ENCODE measurements at places on chromosomes 6 and 20.

- no peak for DNase-seq
These were observed 24.8 kb upstream of the IGF2R start for GRCh38 chr6:159943968-159944598.

GRCh38 chr6:22784601-22785410, 215.4 kb downstream of the HDGFL1 start:
- peak; percentile 29 for DNase-seq

DNA sequence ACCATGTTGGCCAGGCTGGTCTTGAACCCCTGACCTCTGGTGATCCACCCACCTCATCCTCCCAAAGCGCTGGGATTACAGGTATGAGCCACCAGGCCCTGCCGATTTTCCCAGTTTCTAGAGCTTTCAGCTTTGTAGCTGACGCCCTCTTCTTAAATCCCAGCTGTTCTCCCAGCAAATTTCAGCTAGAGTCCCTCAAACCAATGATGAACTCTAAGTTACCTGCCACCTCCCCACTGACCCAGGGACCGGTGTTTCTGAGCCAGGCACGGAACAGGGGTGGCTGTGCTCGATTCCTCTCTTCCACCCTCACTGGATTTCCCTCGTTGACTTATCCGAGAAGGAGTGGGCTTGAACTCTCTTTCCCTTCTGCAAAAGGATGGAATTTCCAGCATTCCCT, 39.1 kb downstream of the SUN5 start:
- DNase-seq: no peak

DNA sequence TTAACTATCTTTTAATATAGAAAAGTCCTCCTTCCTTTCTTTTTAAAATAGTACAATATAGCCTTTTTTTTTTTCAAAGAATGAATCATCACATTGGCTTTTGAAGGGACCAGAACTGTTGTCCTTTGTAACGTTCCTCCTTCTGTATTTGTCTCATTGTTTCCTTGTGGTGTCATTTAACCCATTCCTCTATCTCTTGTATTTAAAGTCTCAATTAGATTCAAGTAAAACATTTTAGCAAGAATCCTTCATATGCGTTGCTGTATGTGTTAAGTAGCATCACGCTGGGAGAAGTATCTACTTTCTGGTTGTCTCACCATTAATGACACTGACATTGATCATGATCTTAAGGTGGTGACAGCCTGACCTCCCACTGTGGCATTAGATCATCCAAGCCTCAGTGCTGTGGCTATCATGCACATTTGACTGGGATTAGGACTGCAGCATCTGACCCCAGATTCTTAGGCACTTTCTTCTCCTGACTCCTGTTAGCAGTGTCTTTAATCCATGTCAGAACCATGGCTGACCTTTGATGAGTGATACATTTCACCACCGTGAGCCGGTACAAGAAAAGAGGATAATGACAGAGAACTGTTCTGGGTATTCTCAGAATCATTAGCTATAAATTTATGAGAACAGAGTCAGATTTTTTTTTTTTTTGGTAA, 67.5 kb upstream of the TFB1M start:
- DNase-seq: no peak

DNA sequence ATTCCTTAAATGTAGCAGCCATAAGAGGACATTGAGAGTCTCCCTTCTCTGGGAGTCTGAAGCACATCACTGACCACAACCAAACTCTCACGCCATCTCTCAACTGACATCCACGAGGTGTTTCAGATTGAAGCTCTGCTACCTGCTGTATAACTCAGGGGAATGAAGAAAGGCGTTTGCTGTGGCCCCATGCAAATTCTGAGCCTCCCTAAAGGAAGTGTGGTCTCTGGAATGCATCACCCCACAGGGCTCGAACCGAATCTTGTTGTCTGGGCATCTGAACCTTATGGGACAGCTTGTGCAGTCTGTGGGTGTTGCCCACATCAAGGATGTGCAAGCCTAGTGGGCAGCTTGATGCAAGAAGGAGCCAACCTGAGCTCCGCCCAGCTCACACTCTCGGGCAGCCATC, 10.9 kb downstream of the PMEPA1 start:
- DNase-seq: no peak

- no peak for DNase-seq
These were observed 36.4 kb upstream of the HLA-C start for GRCh38 chr6:31308050-31308844.

DNA sequence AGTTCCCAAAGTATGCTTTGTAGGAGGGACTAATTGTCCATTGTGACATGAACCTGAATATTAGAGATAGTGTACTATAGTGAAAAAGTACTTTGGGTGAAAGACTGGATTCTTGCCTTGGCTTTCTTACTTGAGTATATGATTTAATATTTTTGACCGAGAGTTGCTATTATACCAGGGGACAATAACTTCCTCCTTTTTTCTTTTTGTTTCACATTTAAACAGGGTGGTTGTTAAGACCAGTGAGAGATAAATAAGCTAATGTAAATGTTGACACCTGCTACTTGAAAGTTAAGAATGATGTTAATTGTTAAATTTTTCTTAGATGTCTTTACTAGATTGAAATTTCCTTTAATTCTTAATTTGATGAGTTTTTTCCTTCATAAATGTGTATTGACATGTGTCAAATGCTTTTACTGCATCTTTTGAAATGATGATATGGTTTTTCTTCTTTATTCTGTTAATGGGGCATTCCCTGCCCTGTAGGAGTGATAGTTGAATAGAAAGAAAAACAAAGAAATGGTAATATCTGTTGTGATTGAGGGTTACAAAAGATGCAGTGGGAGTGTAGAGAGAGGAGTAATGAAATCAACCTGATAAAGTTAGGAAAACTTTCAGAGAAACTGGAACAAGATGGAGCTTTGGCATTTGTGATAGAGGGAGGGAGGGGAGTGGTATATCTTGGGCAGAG, 48.4 kb downstream of the ZFAND3 start:
- DNase-seq: no peak

DNA sequence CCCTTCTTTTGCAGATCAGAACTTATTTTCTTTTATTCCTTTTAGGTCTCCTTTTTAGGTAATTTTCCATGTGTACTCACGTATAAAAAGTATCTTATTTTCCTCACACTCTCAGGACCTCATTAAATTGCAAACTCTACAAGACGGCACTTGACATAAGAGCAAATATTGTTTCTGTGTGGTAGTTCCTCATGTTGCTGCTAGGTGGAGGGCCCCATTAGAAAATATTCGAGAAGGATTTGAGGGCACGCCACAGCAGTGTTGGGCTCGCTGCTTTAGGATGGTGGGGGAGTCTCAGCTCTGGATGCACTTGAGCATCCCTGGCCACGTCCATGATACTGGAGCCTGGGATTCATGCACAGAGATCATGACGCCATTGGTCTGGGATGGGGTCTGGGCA, 64.9 kb upstream of the ZFP64 start:
- DNase-seq: no peak

DNA sequence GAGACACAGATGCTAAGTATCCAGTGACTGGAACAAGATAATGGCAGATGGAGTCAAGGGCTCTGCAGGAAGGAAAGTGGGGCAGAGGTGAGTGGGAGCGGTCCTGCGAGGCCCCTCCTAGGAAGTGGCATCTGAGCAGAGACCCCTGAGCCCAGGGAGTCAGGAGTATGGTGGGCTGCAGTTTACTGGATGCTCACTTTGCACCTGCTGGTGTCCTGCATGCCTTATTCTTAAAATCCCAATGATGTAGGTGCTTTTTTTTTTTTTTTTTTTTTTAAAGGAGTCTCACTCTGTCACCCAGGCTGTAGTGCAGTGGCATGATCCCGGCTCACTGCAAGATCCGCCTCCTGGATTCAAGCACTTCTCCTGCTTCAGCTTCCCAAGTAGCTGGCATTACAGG, 5.6 kb downstream of the CEBPB start:
- no peak for DNase-seq

DNA sequence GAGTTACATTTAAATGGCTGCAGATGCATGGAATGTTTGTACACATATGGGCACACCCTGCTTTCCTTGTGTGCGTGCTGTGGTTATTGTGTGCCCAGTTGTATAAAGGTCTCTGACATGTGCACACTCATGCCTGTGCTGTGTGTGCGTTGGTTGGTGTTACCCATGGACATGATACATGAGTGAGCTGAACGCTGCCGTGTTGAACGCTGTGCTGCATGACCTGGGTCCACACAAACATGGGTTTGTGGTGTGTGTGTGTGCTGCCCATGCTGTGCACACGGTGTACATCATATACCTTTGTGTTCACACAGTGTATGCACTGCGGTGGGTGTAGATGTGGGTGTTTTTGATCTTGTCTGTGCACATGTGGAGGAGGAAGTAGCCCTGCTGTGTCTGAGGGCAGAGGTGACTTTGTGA, 54.4 kb downstream of the TOX2 start:
- no peak for DNase-seq

- no peak for DNase-seq
These were observed 17.2 kb upstream of the DST start for GRCh38 chr6:56659721-56660380.

GRCh38 chr6:151436802-151437201, 15.1 kb downstream of the RMND1 start:
- no peak for DNase-seq

DNA sequence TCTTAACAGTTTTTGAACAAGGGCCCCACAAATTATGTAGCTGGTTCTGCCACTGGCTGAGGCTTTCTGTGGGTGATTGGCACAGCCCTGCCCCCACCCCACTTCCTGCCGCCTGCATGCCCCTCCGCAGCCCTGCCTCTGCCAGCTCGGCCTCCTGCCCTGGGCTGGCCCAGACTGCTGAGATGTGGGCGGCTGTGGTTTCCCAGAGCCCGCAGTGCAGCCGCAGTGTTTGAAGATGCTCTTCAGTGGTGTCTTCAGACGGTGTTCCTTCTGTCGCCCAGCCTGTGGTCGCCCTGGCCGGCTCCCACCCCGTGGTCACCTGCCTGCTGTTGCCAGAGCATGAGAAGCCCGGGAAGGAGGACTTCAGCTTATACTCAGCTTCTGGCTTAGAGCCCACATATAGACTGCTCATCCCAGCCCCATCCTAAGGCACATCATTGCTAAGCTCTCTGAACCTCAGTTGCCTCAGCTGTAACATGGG, 154.3 kb downstream of the VEGFA start:
- no peak for DNase-seq

DNA sequence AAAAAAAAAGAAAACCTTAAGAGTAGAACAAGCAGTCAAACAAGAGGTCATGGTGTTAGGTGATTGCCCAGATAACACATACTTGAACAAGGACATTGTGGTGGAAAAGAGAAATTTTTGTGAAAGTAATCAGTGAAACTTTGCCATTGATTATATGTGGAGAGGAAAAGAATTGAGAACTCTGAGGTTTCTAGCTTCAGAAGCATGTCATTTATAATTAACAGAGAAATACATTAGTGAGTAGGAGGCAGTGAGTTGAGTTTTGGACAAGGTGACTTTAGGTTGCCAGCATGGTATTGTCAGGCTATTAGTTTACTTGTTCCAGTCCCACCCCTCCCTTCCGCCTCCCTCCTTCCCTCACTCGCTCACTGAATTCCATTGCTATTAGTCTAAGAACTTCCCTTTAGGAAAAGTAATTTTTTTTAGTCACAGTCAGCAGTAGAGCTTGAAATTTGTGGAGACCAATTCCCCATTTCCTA, 17.2 kb downstream of the TAB2 start:
- peak; percentile 32 for DNase-seq

DNA sequence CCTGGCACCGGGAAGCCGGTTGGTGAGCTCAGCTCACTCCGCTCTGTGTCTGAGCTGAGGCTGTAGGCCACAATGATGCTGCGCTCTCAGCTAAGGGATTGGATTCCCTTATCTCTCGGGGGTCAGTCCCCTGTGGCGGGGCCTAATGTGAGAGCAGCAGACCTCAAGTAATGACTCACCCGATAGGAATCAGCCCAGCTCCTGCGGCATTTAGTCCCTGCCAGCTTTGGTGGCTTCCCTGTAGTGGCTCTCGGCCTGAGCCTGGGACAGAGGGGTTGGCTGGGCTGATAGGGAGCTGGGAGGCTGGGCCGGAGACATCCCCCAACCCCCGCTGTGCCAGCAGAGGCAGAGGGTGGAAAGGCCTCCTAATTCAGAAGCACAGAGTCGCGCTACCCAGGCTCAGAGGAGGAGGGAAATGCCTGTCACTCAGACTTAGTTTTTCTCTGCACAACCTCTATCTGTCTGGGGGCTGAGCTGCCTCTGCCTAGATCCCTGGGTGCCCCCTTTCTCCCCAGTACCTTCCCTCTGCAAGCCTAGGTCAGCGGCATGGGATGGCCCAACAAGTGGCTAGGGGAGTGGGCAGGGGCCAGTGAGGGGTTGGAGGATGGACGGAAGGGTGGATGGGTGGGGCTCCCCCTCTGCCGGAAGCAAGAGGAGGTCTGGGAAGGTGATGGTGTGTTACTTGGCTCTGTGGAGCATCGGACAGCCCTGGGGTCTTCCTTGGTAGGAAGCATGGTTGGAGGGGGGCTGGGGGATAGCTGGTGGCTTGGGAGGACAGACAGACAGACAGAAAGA, 92.2 kb downstream of the CDH22 start:
- DNase-seq: no peak

GRCh38 chr20:24491041-24491756, 21.8 kb downstream of the SYNDIG1 start:
- DNase-seq: no peak

DNA sequence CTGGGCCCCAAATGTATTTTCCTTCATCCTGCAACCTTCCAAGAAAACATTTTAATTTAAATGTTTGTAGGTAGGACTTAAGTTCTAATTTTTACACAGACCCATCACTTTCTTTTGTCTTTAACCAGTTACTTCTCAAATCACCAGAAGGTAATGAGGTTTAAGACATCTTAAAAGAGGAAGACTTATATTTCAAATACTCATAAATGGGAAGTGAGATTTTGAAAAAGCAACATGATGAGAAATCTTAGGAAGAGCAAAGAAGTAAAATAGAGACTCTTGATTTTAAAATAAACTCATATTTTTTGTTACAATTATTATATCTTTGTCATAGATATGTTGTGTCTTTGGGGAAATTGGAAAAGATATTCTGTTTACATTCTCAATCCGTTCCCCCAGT, 82.3 kb downstream of the SYNE1 start:
- no peak for DNase-seq

DNA sequence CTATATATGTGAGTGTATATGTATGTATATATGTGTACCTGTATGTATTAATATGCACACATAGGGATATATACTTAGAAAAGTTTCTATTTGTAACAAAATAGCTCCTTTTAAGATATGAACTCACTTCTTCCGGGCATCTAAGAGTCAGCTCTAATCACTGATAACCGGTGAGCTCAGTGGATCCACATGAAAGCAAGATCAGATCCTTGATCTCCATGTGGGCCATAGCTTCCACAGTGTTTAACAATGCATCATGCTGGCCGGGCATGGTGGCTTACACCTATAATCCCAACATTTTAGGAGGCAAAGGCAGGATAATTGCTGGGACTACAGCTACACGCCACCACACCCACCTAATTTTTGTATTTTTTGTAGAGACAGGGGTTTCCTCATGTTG, 52.6 kb downstream of the ECT2L start:
- no peak for DNase-seq

- no peak for DNase-seq
These were observed 46.6 kb upstream of the UST start for GRCh38 chr6:148700047-148700715.

DNA sequence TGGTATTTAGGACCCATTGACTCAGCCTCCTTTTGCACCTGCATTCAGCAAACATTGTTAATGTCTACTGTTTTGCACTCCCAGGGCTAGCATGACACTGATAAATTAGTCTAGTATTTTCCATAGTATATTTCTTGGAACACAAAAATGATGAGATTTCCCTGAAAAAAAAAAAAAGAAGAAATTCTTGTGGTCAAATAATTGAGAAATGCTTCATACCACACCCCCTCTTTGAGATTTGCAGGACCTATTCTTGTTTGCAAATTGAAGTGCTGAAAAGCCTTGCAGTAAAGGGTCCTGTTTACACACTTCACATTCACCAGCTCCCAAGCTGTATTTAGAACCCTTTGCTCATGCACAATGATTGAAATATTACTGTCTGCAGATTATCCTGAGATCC, 36.3 kb upstream of the CLIC5 start:
- DNase-seq: no peak
